ENCODE measurements at places on chromosomes 3 and 15.

- no peak for DNase-seq
Measured at GRCh38 chr3:32303399-32303747, 64.9 kb downstream of the CMTM8 start.

DNA sequence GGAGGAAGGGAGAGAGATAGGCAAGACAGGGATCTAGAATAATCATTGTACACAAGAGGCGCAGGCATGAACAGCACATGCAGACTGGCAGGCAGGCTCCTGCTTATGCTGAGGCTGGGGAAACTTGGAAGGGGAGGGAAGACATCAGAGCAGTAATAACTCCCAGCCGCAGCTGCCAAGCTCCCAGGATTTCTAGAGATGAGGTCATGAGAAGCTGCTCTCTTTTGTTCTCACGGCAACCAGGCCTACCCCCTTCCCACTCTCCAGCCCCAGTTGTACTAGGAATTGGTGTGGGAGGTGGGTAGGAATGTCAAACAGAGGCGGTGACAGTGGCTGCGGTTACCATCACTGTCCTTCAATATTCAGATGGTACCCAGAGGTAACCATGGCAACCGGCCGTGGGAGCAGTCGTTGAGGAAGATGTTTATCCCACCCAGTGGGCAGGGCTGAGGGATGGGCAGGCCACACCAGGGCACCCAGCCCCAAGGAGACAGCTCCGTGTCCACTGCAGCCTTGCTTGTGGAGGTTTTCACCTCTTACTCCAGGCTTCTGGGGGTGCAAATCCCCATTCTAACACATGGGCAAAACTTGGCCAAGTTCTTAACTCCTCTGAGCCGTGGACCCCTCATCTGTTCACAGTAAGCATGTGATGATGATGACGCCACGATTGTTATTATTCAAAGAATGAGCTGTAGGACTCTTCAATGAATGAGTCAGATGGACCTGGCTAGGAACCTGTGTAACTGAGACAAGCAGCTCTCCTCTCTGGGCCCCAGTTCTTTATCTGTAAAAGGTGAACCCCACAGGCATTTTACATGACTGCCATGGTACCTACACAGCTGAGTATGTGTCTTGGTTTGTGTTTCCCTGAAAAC lies 360.8 kb upstream of the PROK2 start:
- DNase-seq: no peak

DNA sequence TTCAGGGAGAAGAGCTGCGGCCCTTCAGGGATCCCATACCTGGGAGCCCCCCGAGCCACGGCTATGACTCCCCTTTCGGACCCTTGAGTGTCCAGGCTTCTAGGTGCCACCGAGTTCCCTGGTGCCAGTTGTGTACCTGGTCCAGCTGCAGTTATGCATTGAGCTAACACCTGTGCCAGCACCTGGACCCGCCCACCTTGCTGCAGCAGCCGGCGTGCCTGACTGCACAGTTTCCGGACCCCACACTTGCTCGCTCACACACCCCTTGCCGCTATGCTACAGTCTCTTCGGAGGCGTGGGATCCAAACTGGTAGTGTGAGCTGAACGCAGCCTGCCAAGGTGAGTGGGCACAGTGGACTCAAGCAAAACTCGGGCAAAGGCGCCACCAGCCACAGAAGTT lies 284.5 kb upstream of the ROBO1 start:
- no peak for DNase-seq

DNA sequence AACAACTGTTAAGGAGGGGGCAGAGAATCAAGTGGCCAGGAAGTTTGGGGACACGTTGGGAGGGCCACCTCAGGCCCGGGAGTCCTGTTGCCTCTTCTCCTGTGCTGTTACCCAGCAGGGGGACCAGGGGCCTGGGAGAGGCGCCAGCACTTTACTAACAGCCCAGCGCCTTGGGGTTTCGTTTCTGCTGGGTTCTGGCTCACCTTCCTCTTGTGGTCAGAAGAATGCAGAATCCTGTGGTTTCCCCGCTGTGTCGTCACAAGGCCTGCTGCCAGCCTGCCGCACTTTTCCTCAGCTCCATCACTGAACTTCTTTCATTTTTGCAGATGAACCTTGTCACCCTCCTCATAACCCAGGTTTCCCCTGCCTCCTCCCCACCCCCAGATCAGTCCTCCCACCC lies 67.7 kb downstream of the SLC30A4 start:
- DNase-seq: peak; percentile 32

DNA sequence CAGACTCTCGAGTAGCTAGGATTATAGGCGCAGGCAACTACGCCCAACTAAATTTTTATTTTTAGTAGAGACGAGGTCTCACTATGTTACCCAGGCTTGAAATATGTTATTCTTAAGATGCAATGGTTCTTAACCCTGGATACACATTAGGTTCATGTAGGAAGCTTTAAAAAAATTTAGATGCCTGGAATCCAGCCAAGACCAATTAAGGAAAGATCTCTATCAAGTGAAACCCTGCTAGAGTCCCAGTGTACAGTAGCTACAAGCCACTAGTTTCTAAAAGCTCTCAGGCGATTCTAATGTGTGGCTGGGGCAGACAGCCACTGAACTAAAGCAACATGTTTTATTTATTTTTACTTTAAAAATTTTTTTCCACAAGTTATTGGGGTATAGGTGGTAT lies 33.2 kb downstream of the TRIM69 start:
- no peak for DNase-seq

DNA sequence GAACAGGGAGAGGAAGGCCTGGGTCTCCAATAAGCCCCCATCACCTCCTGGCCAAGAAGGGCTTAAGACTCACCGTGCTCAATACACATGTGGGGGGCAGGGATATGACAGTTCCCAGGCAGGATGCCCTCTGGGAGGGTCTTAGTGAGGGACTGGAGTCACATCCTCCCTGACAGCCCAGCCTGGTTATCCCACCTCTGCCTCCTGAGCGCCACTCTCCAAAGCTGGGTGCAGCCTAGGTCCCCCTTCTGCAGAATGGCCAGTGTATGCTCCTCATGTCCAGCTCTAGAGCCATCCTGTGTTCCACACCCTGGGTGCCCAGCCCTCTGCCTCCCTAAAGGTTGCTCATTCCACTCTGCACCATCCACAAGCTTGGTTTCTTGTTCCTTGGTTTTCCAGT lies 1.2 kb upstream of the SHISA5 start:
- no peak for DNase-seq

DNA sequence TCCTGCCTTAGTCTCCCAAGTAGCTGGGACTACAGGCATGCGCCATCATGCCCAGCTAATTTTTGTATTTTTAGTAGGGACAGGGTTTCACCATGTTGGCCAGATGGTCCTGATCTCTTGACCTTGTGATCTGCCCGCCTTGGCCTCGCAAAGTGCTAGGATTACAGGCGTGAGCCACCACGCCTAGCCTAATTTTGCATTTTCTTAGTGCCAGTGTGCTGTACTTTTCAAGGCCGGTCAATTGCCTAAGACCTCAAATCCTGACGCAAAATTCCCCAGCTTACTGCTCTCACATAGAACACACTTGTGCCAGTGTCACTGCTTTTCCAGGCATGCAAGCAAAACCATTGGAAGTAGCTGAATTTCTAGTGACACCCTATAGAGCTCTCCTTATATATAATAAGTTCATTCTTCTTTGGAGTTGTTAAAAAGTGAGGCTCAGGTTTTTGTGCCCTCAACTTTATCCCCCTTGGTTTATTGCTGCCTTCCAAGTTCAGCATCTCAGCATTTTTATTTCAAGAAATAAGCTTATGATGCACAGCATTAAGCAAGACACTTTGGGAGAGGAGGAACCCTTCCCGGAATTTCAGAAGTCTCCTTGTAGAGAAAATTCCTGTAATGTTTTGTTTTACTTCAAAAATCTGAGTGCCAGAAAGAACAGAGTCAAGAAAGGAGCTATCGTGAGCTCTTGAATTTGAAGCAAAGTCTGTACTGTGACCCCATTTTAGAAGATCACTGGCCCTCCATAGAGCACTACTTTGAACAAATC lies 93.2 kb downstream of the FILIP1L start:
- DNase-seq: no peak

DNA sequence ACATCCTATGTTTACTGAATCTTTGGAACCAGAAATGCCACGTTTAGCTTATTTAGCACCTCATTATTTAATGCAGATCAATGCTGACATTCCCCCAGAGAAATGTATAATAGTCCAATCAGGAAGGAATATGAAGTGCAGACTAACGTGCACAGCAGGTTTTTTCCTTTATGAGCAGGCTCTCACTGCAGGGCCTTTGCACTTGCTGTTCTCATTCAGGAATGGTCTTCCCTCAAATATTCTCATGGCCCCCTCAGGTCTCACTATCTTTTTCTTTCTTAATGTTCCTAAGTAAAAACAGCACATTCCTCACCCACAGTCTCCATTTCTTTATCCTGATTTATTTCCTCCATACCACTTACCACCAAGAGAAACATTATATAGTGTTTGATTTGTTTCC lies 174.6 kb downstream of the FOXP1 start:
- no peak for DNase-seq

DNA sequence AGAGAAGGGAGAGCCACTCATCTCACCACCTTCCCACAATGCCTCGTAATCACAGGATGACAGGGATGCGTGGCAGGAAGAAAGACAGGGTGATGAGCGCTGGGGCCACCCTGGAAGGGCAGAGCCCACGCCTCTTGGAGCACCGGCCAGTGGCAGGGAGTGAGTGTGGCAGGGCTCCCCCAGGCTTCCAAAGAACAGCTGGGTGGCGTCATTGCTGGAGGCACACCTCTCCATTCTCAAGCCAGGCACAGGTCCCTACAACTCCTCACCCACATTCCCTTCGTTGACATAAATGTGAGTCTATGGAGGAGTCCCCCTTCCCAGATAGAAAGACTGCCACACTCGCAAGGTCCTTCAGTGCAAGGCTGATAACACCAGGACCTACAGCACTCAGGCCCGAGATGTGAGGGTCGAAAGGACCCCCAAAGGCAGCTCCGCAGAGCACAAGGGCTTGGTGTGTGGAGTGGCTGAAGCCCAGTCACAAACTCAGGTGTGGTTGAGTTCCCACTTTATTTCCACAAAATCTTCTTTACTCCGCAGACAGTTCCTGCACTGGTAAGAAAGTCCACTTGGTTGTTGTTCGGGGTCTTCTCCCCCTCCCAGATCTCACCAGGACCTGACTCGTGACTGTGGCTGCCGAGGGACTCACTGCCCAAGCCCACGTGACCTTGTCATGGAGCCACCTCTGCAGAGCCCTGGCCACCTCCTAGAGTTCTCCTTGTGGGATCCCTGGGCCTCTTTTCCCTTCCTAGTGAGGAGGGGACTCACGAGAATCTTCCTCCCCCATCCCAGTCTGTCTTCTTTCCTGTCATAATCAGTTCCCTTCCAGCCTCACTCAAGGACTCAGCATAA lies 22.4 kb upstream of the CORO2B start:
- no peak for DNase-seq

GRCh38 chr3:62277450-62277849 lies 95.9 kb downstream of the FEZF2 start:
- DNase-seq: no peak

DNA sequence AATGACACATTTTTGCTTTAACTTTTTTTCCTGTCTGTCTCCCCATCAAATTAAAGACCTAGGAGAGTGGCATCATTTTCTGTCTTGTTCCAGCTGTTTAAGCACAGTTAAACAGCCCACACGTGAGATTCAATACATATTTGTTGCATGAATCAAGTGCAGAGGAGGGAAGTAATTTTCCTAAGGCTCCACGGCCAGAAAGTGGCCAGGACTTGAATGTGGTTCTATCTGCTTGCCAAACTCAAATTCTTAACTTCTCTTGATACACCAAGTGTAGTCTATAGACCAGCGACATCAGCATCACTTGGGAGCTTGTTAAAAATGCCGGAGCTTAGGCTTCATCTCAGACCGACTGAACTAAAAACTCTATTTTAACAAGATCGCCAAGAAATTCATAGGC lies 724.8 kb upstream of the CFAP20DC start:
- no peak for DNase-seq

DNA sequence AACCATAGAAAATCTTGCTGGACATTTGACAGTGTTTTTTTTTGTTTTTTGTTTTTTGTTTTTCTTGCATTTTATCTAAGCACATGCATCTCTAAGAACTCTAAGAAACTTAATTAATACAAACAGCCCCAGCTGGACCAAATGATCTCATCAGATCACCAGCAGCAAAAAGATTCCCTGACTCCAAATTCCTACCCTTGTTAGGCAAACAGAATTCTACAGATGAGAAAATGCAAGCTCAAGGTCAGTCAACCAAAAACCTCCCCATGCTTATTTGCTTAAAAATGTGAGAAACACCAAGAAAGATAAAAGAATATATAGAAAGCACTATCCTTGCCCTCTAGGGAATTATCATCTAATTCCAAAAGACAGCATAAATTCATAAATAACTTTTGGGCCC lies 65.4 kb downstream of the FOXP1 start:
- no peak for DNase-seq

- no peak for DNase-seq
Measured at GRCh38 chr3:144229330-144229729, 257.7 kb downstream of the DIPK2A start.

- no peak for DNase-seq
Measured at GRCh38 chr15:60004009-60004845, at the start of gene FOXB1. TSS of gene FOXB1 (plus strand) at chr15:60004311. CDS start at chr15:60004964, 653 bp downstream.

DNA sequence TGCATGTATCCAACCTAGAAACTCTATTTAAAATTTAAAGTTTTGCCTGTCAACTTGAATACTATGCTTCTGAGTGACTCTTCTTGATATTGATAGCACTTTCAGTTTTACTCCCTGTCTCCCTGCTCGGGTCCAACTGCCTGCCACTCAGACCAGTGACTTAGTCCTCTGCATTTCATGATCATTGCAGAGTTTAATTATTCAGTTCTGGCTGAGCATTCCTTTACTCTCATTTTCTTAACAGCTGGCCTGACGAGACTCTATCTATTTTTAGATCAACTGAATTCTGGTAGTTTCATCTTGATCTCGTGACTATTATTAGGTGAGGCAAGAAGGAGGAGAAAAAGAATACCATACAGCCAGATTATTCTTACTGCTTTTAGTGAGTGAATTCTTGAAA lies 617.4 kb downstream of the SI start:
- DNase-seq: no peak

- DNase-seq: no peak
Measured at GRCh38 chr3:45029661-45030060, 3.6 kb downstream of the CLEC3B start.

DNA sequence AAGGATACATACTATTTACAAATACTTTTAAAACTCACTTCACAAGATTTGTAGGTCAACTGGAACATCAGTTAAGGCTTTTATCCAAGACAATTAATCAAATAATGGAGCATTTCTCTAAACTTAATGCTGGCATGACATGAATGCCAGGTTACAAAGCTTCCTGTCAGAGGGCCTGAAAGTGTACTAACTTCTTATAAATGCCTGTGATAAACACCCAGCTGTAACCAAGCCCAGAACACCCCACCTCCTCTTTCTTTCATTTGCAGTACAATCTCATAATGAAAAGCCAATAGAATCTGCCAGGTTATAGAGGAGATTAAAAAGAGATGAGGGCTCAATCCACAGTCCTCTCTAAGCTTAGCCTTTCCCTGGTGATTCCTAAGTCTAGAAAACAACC lies 214.4 kb downstream of the OSBPL10 start:
- DNase-seq: no peak

- no peak for DNase-seq
Measured at GRCh38 chr3:65615329-65615728, 423.4 kb downstream of the MAGI1 start.

DNA sequence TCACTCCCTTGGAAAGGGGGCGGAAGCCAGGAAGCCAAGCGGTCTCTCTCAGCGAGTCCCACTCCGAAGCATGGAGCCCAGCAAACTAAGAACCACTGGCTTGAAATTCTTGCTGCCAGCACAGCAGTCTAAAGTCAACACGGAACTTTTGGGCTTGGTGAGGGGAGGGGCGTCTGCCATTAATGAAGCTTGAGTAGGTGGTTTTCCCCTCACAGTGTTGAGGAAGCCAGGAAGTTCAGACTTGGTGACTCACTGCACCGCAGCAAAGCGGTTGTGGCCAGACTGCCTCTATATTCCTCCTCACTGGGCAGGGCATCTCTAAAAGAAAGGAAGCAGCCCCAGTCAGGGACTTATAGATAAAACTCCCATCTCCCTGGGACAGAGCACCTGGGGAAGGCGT lies 665.4 kb upstream of the CBLB start:
- no peak for DNase-seq

Measured in stimulated activated CD8-positive, alpha-beta memory T cell treated with anti-CD3 and anti-CD28 coated beads, Interleukin-15, amount 100 ng/mL, for 24 hours (primary cell).